ENCODE measurements at places on chromosomes 16 and 17. TPM values are rescaled to one million over a fixed set of nuclear protein-coding genes. Genes with fewer than 3 reads are reported as not detected.

TEKT5 gene
- polyA plus RNA-seq, result 0.15 TPM

CALB2 gene
- 2.9 TPM for polyA plus RNA-seq

ASPHD1 gene
- 3.5 TPM for polyA plus RNA-seq

KRT25 gene
- not detected for polyA plus RNA-seq

SPHK1 gene
- polyA plus RNA-seq, result 11.6 TPM

Measured in AG04450 (cell line).